Ascending aorta (tissue), 2 donors: ENCODE measurements at places on chromosomes 12 and 14. TPM values are rescaled to one million over a fixed set of nuclear protein-coding genes. Genes with fewer than 3 reads are reported as not detected.

- no peak for DNase-seq
Measured at GRCh38 chr12:109997393-109997792, 1.2 kb upstream of the GIT2 start.

GRCh38 chr12:107560165-107560898 is 125.3 kb upstream of the PWP1 start:
- no peak for DNase-seq

- no peak for DNase-seq
Measured at GRCh38 chr12:57760347-57760982, 5.6 kb downstream of the MARCHF9 start.

- peak; percentile 64 for DNase-seq
Measured at GRCh38 chr12:104288635-104289274, 14.8 kb upstream of the EID3 start.

Gene SLC22A17
- total RNA-seq, result 89.7 TPM

DNA sequence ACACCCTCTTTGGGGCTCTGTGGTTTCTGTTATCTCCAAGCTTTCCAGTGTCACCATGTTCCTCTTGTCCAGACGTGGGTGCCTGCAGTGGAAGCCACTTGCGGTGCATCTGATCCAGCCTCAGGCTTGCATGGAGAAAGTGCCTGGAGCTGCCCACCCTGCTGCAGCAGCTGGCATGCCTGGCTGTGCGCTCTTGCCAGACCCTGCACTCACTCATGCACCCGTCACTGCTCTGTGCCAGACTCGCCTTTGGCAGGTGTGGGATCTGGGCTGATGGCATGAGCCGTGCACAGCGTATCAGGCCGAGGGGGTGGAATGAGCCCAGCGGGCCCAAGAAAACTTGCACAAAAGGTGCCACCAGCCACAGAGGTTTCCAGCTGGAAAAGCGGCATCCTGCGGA is 105.1 kb downstream of the MNAT1 start:
- DNase-seq, result no peak

GRCh38 chr14:101191101-101191720 is 287.7 kb upstream of the RTL1 start:
- DNase-seq, result no peak

Gene CLEC9A
- not detected for total RNA-seq

DNA sequence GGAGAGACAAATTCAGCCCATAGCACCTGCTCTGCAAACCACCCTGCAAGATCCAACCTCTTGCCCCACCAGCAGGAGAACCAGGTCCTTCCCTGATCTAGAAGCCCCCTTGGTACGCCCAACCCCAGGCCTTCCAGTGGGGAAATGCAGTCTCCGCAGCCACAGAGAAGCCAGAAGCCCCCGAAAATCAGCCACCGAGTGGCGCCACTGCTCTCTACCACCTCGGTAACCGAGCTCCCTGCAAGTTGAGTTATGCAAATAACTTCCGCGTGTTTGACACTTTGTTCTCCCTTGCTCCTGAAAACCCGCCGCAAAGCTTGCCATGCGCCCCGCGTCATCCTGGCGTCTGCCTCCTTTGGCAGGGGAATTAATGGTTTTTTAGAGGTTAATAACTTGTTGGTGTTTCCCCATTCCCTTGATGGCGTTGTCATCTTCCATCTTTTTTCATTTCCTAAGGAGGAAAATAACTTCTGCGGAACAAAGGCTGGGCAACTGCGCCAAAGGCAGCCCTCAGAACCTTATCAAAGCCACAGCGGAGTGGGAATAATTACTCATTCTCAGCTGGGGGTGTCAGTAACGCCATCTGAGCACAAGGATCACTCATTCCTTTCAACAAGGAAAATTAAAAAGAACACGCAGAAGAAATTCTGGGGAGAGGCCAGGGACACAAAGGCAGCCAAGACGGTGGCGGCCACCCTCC is 60.4 kb downstream of the FZD10 start:
- no peak for DNase-seq

Gene FSCB
- total RNA-seq, result not detected

Gene PLEK2
- 0.53 TPM for total RNA-seq

DNA sequence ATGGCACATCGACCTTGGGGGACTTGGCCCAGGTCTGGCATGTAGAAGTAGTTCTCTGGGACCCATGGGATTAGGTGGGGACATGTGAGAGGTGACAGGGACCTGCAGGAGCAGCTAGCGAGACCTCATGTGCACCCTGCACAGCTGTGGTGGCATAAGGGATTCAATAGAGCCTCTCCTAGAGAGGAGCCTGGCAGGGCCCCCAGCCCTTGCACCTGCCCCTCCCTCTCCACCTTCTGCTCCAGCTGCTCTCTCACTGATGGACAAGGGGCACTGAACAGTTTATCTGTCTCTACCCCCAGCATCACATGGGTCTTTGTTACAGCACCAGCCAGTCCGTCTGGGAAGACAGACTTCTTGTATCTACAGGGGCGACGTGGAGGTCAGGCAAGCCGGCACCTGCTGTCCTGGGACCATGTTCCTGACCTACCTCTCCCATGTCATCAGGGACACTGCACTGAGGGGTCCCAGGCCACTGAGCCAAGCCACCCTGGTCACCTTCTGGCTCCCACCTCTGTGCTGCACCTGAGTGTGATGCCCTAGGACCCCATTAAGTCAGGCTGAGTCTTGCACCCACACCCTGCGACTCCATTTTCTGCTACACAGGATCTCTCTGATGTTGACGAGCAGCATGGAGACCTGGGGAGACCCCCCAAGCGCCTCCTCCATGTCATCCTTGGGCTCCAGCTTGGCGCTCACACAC is 32.6 kb downstream of the DDX11 start:
- DNase-seq, result no peak
